ENCODE measurements at places on chromosomes 6 and 20.

DNA sequence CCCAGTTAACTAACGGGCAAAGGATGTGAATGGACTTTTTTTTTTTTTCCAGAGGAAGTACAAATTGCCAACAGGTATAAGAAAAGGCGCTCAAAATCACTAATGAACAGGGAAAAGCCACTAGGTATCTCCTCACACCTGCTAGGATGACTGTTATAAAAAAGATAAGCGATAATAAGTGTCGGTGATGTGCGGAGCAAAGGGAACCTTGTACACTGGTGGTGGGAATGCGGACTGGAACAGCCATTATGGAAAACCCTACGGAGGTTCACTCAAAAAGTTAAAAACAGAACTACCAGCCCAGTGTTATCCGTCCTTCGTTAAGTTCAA, 787 bp upstream of the RAB32 start:
- DNase-seq = no peak

- no peak for DNase-seq
Measured at GRCh38 chr6:73024598-73024997, 200.7 kb downstream of the KHDC1L start.

- DNase-seq = no peak
Measured at GRCh38 chr6:151093706-151094105, 146.1 kb upstream of the AKAP12 start.

GRCh38 chr20:56202493-56203077, 45.9 kb upstream of the MC3R start:
- DNase-seq = no peak

- DNase-seq = no peak
Measured at GRCh38 chr6:127177923-127178231, 59.4 kb downstream of the RSPO3 start.
